ENCODE measurements at places on chromosomes 7 and 10.

- no peak for DNase-seq
Observed at GRCh38 chr7:7738622-7739021, 20.2 kb upstream of the RPA3 start.

GRCh38 chr7:7562736-7563135 lies 3.9 kb upstream of the MIOS start:
- DNase-seq = no peak

- no peak for DNase-seq
Observed at GRCh38 chr10:43254199-43254730, 12.6 kb downstream of the RASGEF1A start.

- no peak for DNase-seq
Observed at GRCh38 chr10:62374862-62375710, 917 bp downstream of the ZNF365 start.

- no peak for DNase-seq
Observed at GRCh38 chr7:94449151-94449725, 54.5 kb downstream of the COL1A2 start.

Data from islet precursor cell (in vitro differentiated cells).